H7 (cell line): ENCODE measurements at places on chromosomes 3 and 15. TPM values are rescaled to one million over a fixed set of nuclear protein-coding genes. Genes with fewer than 3 reads are reported as not detected.

Gene PPIP5K1
- total RNA-seq: 10.5 and 11.7 TPM in 2 replicates

Gene CIDEC
- not detected in 2 replicates for total RNA-seq

Gene ARGFX
- total RNA-seq: not detected in 2 replicates

Gene SEMA4B
- 53.0 and 61.0 TPM in 2 replicates for total RNA-seq

Gene IL17RC
- 11.6 and 15.3 TPM in 2 replicates for total RNA-seq

Gene KLHL6
- total RNA-seq: 0.33 and 0.69 TPM in 2 replicates

Gene CHRFAM7A
- total RNA-seq: 2.1 and 2.2 TPM in 2 replicates

Gene SLMAP
- 33.5 and 40.7 TPM in 2 replicates for total RNA-seq

Gene ALDH1A3
- total RNA-seq: 25.6 and 25.9 TPM in 2 replicates

Gene CCNB2
- 103 and 128 TPM in 2 replicates for total RNA-seq

GRCh38 chr3:149727656-149728055, 24.6 kb downstream of the COMMD2 start:
- DNase-seq: no peak

GRCh38 chr15:31034152-31034551, 42.7 kb upstream of the MTMR10 start:
- no peak for DNase-seq

DNA sequence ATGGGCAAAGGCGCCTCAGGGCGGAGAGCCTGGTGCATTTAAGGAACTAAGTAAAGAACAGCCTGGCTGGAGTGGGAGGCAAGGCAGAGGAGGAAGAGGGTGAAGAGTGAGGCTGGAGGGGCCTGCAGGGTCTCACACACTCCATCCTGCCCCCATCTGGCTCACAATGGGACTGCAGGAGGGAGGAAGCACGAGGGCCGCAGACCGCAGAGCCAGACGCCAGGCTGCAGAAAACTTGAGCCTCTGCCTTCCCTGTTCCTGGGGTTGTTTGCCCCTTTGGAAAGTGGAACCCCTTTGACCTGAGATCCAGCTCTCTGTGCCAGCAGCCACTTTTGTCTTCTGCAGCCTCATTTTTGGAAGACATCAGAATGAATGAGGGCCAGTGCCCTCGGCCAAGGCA, 138.0 kb downstream of the SRGAP3 start:
- DNase-seq: peak; percentile 90

- peak; percentile 26 for DNase-seq
These were observed 82.0 kb upstream of the DAZL start for GRCh38 chr3:16687221-16687620.

DNA sequence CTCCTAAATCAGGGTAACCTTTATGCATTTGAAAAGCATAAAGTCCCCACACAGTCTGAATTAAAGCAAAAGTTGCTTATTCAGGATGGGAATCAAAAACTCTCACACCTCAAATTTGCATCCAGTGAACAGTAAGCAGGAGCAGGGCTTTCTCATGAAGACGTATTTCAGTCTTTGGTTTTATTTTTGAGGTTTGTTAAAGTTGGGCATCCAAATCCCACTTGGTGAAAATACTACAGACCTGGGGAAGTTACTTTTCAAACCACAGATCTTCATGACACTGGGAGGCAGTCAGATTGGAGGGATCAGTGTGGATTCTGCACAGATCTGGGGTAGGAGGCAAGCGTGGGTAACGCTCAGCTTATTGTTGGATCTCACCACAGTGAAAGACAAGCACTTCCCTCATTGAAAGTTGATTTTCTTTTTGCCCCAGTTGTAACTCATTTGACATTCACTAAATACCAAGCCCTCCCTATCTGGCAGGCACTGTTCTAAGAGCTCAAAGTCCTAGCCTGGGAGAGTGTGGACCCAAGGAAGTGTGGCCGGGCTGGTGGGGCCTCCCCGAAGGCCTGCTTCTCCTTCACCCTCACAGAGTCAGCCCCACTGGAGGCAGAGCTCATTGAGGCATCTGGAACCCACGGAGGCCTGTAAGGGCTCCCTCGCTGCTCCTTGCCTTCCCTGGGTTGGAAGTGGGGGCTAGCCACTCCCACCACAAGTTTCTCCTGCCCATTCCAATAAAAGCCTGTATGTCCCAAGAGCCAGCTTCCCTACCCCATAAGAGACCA, 783 bp upstream of the ISG20 start:
- DNase-seq: no peak

- DNase-seq: peak; percentile 67
These were observed 10.5 kb downstream of the ACOX2 start for GRCh38 chr3:58526515-58526957.

DNA sequence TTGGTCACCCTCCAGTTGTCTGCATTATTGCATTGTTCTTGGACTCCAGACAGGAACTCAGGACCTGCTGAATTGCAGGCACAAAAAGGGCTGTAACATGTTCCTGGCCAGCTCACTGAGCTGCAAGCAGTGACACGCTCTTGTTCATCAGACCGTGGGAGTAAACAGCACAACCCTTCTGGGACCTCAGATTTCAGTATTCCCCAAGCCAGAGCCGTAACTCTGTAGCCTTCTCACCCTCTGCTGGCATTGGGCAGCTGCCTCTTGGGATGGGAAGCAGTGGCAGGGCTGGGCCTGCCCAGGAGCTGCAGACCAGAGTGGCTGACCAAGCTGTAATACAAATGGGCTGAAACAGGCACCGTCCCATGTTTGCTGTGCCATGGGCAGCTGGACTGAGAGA, 607.1 kb upstream of the BCHE start:
- DNase-seq: no peak

- DNase-seq: no peak
These were observed 4.2 kb downstream of the RAP2B start for GRCh38 chr3:153166206-153166605.

GRCh38 chr15:29331071-29331470, 61.4 kb upstream of the NSMCE3 start:
- no peak for DNase-seq

DNA sequence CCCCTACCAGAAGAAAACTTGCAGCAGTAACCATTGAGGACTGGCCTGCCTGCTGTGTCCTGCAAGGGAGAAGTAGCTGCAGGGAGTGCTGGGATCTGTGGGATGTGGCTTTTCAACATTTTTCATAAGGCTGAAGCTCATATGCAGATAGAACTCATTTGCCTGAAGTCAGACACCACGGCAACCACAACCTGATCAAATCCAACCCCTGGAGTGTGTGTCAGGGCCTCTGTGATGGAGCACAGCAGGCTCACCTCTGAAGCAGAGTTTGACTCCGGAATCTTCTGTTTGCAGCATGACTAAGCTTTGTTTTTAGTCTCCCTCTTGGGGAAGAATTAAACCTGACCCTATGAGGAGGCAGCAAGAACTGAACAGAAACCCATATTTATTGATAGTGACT, 508.7 kb downstream of the AGBL1 start:
- no peak for DNase-seq

DNA sequence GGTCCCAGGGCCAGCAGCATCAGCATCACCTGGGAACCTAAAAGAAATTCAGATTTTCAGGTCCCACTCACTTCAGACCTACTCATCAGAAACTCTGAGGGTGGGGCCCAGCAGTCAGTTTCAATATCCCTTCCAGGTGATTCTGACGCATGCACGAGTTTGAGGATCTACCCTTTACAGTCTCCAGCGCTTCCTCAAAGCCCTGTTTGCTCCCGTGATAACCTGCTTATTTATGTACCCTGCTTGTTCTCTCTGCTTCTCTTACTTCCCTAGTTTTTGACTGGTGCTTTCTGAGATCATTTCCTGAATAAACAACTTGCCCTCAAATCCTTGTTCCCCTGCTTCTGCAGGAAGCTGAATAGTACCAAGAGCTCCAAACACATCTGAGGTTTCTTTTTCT, 245.3 kb downstream of the ZNF621 start:
- no peak for DNase-seq

DNA sequence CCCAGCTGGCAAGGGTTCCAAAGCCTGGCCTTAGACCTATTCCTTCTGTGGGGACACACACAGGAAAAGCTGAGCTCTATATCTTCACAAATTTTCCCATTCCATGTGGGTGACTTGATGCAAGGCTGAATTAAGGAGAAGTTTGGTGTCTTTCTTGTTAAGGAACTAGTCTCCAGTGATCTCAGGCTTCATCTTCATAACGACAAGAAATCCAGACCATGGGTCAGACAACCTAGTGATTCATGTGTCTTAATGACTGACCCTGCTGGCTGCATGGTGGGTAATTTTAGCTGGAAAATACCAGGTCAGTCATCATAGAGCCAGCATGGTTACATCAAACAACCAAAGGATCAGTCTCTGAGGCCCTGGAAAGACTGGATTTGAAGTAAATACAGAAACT, 112.7 kb upstream of the SLC4A7 start:
- DNase-seq: no peak

DNA sequence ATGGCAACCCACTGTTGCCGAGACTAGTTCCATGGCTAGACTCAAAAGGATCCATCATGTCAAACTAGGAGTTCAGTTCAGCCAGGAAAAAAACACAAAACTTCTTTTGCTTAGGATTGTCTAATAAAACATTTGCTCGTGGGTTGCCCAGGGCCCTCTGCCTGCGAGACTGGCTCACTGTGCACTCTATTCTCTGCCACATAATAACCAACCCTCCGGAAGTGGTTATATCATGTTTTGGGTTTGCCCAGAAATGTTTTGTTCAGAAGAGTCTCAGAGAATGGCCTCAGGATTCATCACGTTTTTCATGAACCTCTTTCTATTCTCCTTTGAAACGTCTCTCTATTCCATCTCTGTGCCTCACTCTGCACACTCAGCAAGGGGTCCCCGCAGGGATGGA, 216.1 kb downstream of the SV2B start:
- DNase-seq: no peak

DNA sequence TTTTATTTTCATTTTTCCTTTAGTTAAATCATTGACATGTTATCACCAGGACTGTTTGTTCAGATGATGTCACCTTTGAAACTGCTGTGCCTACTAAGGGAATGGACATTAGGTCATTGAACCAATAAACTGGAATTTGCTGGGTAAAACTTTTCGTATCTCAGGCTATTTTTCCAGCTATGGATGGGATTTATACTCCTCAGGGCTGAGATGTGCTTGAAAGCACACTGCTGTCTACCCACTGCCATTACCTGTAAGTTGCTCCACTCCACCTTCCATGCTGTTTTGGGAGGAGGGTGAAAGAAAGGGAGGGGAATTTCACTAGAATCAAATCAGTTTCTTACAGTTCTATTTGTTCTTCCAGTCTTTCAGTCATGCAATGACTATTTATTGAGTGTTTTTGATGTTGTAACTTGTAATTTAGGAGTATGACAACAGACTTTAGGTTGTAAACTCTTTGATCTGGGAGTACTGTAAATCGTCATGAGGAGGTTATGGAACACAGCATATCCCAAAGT, 11.3 kb downstream of the EHD4 start:
- DNase-seq: no peak

DNA sequence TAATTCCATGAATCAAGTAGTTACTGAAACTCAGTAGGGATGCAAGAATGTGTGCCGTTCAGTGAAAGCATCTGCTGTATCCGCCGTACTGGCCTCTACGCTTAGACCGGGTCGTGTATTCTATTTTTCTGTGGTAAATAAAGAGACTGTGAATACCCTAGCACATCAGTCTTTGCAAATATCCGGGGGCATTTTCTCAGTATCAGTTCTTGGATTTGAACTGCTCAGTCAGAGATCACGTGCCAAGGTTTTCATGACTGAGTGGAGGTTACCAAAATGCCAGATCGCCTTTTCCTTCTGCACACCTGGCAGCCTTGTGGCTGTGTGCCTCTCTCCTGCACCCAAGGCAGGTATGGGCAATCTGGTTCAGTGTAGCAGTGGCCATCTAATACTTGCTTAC, 377.0 kb downstream of the OCA2 start:
- no peak for DNase-seq

DNA sequence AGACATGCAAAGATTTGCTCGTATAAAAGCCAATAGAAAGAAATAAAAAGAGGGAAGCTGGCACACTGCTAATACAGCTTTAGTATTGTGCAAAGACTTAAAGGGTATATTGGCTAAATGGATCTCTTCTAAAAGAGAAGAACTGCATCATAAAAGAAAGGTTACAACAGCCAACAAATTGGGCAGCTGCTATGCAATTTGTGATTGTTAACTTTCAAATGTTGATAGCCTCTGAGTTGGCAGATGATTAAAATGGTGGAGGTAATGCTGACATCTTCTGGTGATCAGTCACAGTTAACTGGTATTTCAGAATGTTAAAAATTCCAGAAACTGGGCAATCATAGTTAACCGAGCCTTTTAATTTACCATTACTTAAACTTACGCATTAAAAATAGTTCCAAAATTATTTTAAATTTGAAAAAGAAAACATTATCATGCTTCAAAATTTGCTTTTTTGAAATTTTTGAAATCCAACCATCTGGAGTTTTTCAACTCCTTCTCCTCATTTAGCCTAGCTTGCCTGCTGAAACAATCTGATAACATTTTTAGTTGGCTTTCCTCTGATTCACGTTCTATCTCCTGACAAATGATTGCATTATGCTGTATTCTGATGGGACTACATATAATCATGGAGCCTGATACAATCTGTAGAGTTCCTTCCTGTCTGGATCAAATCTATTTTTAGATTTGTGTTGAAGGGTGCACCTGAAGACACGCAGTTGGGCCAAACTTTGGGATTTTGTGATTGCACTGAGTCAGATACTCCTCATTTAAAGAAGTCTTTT, 144.0 kb upstream of the PDZRN3 start:
- no peak for DNase-seq

DNA sequence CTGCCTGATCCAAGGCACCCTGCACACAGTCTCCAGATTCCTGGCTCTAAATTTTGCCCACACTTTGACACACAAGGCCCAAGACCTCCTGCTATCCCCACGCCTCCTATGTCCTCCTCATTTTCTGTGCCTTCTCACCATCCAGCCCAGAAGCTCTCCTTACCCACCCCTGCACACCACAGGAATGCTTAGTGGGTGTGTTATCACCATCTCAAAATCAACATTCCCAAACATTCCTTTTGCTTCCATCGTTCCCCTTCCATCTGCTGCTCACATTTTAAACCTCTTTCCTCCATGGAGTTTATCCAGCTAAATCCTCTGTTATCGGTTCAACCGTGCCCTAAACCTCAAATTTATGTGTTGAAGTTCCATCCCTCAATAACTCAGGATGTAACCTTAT, 43.9 kb downstream of the DGKG start:
- DNase-seq: no peak

DNA sequence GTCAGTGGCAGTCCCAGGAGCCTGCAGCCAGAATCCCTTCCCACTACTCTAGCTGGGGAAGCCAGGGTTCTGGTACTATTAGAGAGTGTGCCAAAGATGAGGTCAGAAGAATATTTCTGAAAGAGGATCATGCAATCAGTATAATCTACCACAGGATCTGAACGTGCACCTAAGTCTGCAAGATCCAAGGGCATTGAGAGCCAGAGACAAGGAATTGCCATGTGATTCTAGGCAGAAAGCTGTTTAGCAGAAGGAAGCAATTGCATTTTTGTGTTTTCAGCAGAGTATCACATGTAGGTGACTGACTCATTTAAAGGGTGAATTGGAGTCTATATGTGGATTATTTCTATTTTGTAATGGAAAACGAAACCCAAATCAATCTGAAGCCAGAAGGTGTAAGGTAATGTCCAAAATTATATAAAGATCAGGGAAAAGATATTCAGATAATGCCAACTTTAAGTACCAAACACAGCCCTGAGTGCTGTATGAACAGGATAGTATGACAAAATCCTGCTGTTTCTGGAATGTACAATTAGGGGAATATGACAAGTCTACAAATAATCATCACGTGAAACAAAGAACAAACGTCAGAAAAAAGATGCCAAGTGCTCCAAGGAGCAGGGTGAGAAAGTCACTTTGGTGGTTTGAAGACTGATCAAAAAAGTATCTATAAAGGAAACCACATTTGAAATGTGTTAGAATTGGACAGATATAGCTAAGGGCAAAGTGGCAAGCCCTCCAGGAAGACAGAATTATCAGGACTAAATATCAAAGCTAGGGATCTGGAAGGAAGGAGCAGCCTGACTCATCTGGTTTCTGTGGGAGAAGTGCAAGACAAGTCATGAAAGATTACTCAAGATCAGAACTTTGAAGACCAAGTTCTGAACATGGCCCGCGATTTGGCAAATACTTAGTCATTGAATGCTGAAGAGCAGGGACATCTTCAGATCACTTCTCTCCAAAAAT, 1036.6 kb downstream of the NTRK3 start:
- no peak for DNase-seq
